ENCODE measurements at places on chromosomes 1 and 21.

DNA sequence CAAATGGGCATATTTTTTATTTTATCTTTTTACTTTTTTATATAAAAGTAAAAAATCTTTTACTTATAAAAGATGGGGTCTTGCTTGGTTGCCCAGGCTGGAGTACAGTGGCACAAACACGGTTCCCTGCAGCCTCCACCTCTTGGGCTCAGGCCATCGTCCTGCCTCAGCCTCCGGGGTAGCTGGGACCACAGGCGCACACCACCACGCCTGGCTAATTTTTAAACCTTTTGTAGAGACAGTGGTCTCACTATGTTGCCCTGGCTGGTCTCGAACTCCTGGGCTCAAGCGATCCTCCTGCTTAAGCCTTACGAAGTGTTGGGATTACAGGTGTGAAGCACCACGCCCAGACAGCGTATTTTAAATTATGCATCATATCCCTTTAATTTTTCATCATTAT, 986 bp downstream of the H6PD start:
- DNase-seq, result no peak

DNA sequence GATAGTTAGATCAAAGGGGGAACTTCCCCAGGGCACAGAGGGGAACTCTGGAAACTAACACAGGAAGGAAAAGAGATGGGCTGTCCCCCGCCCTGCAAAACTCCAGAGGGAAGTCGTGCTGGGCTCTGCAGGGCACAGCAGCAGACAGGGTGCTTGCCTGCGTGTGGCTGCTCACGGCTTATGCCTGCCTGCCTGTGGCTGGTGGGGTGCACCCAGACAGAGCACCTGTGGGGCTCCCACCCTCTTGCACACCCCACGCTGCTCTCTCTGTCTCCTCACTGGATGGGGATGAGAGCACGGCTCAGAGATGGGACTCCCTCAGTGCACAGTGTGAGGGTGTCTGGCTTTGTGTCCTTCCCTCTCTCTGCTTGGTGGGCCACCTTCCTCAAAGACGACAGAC, 13.5 kb upstream of the ETV3L start:
- DNase-seq, result no peak

DNA sequence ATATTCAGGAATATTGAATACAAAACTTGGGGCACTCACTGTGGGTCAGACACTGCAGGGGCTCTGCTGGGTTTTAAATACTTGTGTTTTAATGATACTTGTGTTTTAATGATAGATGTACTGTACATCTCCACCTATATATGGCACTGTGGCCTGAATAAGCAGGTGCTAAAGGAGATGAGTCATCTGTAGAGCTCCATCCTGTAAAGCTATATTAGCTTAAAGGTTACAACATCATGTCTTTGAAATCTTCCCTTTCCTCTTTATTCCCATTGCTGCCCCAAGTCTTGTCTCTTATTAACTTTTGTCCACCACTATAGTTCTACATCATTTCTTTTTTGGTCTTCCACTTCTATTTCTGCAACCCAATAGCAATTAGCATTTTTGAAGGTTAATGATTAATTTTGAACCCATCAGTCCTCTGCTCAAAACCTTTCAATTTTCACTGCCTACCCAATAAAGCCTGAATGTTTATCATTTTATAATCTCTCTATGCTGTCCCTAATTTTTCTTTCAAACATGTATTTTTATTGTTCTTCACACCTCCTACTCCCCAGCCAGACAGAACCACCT, 113.3 kb upstream of the PTGFR start:
- DNase-seq, result no peak

- no peak for DNase-seq
Observed at GRCh38 chr21:28334407-28334806, 658.3 kb downstream of the LTN1 start.

GRCh38 chr1:9639227-9639626, 12.3 kb upstream of the PIK3CD start:
- DNase-seq, result no peak

- DNase-seq, result no peak
Observed at GRCh38 chr1:226779561-226779960, 40.5 kb upstream of the ITPKB start.

DNA sequence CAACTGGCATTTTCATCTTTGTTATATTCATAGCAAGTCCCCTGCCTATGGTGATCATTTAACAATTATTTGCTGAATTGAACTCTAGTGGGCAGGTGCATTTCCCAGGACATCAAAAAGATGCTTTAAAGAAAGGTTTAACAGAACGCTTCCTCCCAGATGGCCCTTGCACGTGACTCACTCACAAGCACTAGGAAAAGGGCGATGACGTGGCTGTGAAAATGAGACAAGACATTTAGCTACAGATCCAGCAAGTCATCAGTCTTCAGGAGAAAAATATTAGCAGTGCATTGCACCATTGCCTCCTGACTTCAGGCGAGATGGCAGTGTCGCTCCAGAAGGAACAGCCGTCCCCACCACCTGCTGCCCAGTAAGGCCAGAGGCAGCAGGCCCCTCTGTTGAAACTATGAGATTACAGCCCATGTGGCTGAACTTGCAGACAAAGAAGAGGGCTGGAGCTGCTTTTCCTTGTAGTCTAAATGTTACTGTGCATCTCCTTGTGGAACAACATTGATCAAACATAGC, 37.2 kb downstream of the DSCAM start:
- no peak for DNase-seq

GRCh38 chr1:77925956-77926355, 37.5 kb downstream of the NEXN start:
- DNase-seq, result no peak

DNA sequence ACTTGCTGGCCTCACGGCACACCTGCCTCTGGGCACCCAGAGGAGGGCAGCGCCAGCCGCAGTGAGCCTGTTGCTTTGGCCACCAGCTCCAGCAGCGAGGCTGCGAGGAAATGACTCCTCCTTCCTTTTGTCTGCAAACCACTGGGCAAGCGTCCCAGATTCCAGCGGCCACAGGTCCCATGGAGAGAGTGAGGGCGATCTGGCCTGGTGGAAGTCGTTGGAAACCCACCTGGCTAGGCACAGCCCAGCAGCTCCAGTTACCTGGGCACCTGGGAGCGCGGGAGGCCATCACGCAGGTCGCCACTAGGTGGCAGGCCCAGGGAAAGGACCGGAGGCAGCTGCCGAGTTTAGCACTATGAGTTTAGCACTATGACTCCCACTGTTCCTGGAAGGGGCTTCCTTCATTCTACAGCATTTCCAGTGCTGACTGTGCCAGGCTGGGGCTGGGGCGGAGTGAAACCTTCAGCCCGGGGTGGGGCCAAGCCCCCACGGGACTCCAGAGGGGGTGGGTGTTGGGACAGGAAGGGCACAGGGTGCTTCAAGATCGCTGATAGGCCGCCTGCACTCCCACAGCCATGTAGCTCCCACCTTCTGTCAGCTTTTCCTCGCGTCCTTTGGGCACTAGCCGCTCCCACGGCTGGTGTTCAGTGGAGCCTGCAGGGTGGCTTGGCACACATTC, 1.1 kb upstream of the ESPN start:
- DNase-seq, result peak; percentile 54

GRCh38 chr1:70909262-70909822, 138.3 kb downstream of the PTGER3 start:
- DNase-seq, result no peak

DNA sequence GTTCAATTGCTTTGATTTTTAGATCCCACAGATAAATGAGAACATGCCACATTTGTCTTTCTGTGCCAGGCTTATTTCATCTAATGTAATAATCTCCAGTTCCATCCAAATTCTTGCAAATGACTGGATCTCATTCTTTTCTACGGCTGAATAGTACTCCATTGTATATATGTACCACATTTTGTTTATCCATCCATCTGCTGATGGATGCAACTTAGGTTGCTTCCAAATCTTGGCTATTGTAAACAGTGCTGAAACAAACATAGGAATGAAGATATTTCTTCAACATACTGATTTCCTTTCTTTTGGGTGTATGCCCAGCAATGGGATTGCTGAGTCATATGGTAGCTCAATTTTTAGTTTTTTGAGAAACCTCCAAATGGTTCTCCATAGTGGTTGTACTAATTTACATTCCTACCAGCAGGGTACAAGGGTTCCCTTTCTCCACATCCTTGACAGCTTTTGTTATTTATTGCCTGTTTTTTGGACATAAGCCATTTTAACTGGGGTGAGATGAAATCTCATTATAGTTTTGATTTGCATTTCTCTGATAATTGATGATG, 344.4 kb downstream of the KCTD3 start:
- DNase-seq, result no peak

- DNase-seq, result no peak
Observed at GRCh38 chr1:40607921-40608320, 57.6 kb downstream of the RIMS3 start.

GRCh38 chr1:177130451-177130945, 34.0 kb downstream of the ASTN1 start:
- no peak for DNase-seq

DNA sequence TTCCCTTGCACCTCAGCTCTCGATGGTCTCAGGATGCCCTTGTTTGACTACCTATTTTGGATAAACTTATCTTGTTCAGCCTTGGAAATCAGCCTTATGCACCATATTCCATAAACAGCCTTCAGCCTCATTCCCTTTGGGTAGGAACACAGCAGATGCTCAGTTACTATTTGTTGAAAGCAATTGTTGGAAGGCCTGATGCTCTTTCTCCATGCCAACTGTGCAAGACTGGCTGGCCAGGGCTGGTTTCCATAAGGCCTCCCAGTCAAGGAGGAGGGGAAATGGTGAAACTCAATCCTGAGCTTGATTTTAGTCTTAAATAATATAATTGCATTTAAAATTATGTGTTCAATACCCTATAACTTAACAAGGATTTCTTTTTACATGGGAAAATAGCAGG, 121.1 kb upstream of the DEPDC1 start:
- no peak for DNase-seq

- DNase-seq, result no peak
Observed at GRCh38 chr1:67887146-67887545, 53.9 kb upstream of the GNG12 start.

- DNase-seq, result no peak
Observed at GRCh38 chr1:106173101-106173500, 883.4 kb upstream of the PRMT6 start.

DNA sequence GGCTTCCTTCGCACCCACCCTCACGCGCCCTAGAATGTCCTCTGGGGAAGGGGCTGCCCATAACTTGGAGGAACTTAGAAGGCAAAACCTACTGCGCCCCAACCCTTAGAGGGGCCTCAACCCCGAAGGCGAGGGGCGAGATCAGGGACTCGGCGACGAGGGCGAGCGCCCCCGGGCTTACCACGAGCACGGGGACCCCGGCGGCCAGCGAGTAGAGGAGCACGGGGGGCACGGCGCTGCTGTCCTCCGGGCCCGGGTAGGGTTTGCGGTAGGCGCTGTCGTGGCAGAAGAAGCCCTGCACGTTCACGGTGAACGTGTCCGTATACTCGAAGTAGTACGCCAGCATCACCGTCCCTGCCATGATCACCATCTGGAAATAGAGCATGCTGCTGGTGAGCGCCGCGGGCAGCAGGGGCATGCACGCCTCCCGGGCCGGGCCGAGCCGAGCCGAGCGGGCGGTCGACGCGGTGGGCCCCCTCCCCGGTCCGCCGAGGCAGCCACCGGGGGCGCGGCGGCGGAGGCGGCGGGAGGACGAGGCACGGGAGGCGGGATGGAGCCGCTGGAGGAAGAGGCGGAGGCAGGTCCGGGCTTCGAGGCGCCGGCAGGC, 304 bp downstream of the PLPPR5 start:
- peak; percentile 15 for DNase-seq

- DNase-seq, result no peak
Observed at GRCh38 chr1:229784834-229785233, 158.8 kb downstream of the URB2 start.

- no peak for DNase-seq
Observed at GRCh38 chr1:116686723-116687352, 19.3 kb upstream of the IGSF3 start.

- no peak for DNase-seq
Observed at GRCh38 chr1:9211291-9211811, 23.2 kb upstream of the H6PD start.

- DNase-seq, result no peak
Observed at GRCh38 chr1:203520315-203520714, 26.4 kb downstream of the OPTC start.

DNA sequence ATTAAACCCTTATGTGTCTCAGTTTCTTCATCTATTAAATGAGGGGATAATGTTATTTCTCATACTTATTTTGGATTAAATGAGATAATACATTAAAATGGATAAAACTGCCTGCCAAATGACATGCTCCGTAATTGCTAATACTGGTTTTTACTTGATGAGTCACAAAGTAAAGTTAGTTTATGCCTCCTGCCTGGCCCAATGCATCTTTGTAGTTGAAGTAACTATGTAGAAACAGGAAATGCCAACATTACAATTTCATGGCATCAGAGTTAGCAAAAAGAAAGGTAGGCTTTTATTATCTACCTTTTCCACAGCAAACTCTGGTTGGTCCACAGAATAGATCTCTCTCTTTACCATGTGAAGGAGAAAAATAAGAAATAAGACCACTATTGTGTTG, 214.5 kb downstream of the TBX15 start:
- DNase-seq, result no peak

- no peak for DNase-seq
Observed at GRCh38 chr1:25622531-25622930, 5.9 kb downstream of the MAN1C1 start.

DNA sequence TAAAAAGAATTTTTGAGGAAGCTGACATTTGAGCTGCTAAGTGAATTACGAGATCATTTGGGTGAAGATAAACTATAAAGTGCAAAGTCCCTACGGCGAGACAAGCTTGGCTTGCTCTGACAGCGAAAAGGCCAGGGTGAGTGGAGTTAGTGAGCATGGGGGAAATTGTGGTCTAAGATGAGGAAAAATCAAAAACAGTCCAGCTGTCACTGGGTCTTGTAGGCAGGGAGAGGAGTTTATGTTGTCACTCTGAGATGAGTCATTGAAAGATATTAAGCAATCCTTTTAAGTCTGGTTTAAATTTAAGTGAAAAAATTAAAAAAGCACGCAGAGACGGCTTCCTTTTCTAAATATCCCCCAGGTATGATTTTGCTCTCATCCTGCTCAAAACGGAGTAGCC, 601.9 kb downstream of the MRPL39 start:
- DNase-seq, result no peak

GRCh38 chr1:223312705-223313414, 51.1 kb downstream of the SUSD4 start:
- DNase-seq, result no peak

- no peak for DNase-seq
Observed at GRCh38 chr1:6491966-6492365, 499 bp upstream of the PLEKHG5 start.

GRCh38 chr1:156436141-156437036, 64.2 kb downstream of the MEF2D start:
- DNase-seq, result no peak

DNA sequence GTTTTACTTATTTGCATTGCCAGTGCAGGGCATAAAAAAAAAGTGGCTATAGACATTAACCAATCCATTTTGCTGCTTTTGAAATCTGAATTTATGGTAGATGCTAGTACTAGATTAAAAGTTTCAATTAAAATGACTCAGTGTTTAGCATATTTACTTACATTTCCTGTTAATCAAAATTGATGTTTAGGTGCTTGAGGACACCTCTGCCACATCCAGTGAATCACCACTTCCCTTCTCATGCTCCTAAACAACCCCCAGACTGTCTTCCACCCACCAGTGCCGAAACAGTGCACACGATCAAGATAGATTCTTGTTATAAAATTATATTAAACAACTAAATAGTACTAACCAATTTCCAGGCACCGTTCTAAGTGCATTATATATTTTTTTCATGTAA, 32.7 kb downstream of the HSD17B7 start:
- no peak for DNase-seq

- DNase-seq, result no peak
Observed at GRCh38 chr1:229427572-229427971, 6.3 kb downstream of the ACTA1 start.
